HS-27A (cell line): ENCODE measurements at places on chromosomes 7 and 10.

DNA sequence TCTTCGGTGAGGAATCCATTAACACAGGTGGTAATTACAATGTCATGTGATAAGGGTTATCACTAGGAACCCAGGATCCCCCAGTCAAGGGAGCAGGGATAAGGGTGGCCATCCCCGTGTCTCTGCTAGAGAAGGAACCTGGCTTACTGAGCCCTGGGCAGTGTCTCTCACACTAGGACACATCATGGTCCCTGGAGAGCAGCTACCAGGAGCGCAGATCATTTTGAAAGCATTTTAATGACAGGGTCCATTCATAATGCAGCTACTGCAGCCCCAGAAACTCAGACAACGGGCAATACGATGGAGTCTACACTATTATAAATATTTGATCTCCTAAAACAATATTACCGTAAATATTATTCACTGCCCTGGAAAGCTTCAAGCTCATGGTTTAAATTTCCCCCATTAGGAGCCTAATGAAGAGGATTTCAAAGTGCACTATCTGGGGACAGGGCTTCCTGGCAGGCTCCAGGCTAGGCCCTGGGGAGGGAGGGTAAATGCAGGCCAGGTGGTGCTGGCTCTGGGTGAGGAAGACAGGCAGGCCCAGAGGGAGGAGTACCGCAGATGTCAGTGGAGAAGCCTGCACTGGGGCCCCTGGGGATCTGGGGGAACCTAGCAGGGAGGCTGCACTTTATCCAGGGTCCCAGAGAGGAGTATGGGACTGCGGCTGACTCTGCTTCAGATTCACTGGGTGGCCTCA, 52.6 kb upstream of the LOXL4 start:
- no peak for DNase-seq

GRCh38 chr10:118856106-118856505, 101.3 kb upstream of the CACUL1 start:
- DNase-seq: no peak

DNA sequence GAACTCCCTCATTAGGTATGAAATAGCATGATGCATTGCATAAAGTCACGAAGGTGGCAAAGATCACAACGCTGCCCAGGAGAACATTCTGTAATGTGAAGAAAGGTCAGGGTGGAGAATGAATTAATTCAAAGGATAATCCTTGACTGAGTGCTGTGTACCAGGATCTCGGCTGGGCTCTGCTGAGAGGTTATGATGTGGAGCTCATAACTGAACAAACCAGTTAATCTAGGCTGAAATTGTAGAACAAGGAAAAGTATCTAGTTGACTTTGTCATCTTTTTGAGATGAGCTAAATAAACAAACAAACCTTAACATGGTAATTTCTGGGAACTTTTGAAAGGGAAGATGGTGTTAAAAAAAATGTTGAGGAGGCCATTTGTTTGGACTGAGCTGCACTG, 6.1 kb downstream of the MSMB start:
- no peak for DNase-seq

DNA sequence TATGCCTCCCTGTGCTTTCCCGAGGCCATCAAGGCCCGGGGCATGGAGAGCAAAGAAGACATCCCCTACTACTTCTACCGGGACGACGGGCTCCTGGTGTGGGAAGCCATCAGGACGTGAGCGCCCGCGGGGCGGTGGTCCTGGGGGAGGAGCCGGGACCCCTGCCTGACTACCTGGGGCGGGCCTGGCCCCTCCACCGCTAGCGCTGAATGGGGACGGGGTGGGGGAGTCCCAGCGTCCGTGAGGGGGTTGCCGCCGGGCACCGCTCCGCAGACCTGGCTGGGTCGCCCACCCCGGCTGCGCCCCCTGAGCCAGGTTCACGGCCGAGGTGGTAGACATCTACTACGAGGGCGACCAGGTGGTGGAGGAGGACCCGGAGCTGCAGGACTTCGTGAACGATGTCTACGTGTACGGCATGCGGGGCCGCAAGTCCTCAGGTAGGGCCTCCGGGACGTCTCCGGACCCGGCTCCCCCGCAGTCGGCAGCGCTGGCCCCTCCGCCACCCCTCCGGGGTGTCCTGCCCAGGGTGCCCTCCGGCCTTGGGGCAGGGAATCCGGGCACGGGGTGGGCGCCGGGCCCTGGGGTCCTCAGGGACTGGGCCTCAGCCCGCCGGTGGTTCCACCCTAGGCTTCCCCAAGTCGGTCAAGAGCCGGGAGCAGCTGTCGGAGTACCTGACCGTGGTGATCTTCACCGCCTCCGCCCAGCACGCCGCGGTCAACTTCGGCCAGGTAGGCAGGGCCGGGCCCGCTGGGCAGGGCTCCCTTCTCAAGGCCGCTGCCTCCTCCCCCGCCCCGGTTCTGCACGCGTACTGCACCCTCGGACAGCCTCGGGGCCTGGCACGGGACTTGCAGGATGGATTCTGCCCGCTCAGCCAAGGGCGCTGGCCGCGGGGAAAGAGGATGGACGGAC, 69.3 kb downstream of the ALOX5 start:
- DNase-seq: no peak

- DNase-seq: no peak
These were observed 345.7 kb downstream of the GLRX3 start for GRCh38 chr10:130481936-130482335.

DNA sequence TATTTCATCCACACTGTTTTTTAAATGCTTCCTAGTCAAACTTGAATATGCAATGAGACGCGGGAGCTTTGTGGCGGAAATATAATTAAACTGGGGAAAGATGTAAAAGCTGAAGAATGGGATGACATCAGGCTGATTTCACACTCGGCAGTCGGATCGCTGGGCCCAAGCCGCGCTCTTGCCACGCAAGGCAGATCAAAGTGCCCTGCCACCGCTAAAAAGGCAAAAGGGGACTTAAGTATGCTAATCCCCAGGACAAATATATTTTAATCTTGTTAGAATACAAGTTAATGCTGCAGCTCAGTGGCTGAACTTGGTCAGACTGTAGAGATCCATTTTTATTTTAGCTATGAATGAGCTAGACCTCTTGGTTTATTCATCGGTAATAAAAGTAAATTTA, 13.8 kb downstream of the EN2 start:
- DNase-seq: no peak

DNA sequence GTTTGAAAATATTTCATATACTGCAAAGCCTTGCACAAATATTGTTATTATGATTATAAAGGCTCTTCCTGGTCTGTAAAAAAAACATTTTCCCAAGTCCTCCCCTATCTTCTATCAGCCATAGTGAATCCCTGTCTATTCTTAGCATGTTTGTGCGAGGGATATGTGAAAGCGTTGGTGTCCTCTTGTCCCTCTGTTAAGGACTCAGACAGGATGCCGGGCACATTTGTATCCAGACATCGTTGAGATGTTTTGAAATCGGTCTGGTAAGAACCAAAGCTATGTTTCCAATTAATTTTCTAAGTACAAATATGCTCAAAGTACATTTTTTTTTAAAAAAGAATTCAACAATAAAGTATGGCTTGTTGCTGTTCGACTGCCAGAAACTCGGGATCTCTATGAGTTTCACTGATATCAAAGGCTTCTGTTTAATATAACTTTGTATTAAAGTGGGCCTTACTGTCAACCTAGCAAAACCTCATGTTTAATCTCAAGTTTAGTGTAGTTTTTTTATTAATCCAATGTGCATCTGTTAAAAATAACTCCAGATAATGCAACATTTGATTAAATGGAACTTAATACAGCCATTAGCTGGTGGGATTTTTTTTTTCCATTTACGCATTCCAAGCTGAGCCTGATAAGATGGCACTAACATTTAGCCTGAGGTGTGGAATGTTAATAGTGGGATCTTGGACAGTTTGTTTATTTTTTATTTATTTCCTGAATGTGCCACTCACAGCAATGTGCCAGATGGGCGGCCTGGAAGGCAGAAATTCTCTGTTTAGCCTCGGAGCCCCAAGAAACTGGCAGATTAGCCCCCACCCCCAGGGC, 754.3 kb downstream of the LRMDA start:
- DNase-seq: no peak

- no peak for DNase-seq
These were observed 61.9 kb downstream of the FOXL3 start for GRCh38 chr7:351681-352480.

DNA sequence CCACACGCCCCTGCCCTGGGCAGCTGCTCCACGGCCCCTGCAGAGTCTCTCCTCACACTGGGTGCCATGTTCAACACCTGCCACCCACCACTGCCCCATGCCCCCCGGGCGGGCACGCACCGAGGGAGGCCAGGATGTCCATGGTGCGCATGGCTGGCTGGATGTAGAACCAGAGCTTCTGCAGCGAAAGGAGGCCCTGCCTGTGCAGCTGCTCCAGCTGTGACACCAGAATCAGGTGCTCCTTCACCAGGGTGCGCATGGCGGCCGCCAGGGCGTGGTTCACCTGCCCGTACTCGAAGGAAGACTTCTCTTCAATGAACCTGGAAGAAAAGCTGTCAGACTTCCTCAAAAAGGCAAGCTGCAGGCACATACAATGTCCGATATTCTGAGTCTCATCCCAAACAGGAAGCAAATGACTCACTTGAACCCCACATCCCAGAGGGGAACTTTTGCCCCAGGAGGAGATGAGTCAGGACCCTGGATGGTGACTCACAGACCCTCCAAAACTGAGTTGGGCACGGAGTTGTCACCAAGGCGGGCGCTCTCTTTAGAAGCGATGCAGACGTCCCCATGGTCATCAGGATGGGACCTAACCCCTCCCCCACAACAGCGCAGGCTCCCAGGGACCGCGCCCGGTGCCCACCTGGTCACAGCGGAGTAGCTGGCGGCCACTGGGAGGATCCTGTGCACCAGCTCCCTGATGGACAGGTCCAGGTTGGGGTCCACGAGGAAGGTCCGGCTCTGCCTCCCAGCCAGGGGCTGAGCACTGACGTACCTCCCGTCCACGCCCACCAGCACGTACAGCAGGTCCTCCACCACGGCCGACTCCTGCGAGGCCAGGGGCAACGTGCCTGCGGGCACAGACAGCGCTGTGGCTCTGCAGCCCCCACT, 15.5 kb downstream of the TUBGCP2 start:
- DNase-seq: no peak

- DNase-seq: no peak
These were observed 40.9 kb downstream of the HDAC9 start for GRCh38 chr7:18536486-18536885.

GRCh38 chr10:24249829-24250415, 41.0 kb downstream of the KIAA1217 start:
- no peak for DNase-seq

DNA sequence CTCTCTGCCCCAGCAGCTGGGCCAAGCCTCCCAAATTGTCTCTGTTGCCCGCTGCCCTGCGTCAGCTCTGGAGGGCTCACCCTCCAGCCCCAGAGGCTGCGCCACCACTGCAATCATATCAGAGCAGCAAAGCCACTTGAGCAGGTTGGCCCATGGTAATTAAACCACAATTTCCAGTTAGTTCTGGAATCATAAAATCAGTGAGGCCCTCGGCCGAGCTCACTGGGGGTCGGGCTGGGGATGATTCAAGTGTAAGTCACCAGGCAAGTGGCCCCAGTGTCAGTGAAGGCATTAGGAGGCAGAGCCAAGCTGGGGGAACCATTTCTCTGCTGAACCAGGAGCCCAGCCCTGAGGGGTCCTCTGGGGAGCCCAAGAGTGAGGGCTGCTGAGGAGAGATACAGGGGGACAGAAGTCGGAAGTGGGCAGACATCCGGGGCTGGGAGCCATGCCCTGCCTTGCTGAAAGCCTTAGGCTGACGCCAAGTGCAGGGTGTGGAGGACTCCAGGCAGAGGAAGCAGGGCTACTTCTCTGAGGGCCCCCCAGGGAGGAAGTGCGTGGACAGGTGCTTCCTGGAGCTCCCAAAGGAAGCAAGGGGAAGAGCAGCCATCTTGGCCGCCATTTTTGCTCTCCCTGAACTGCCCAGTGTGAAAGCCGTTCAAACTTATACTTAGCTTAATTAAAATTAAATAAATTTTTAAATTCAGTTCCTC, 29.5 kb upstream of the SLC29A3 start:
- DNase-seq: no peak

DNA sequence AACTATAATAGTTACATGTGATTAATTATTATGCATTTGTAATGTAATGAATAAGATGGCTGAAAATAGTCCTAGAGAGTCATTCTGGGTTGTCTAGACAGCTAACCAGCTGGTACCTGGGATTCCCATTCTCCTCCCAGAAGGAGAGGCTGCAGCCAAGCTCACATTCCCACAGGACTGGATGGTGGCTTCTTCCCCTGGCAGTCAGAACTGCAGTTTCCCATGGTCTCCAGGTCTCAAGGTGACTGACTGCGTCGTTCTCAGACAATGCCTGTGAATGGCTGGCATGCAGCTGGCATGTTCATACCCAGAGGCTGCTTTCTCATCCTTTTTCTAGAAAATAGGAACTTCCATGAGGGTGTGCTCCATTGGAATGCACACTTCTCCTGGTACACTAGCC, 21.3 kb downstream of the TAS2R16 start:
- DNase-seq: no peak

GRCh38 chr7:47882635-47883034, 65.6 kb downstream of the PKD1L1 start:
- DNase-seq: no peak

DNA sequence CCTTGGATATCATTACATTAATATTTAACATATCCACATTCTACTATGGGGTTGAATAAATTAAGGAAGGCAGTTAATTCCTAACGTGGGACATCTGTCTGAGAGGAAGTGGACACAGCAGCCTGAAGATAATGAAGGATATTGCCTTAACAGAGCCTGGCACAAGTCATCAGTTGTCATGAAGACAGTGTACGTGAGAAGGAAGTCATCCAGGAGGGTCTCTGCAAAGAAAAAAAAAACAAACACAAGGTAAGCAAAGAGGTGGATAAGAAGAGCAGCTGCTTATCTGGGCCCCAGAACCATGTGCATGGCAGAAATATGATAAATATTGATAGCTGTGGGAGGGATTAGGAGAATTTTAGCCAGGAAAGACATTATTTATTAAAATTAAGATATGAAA, 190.0 kb downstream of the RAPGEF5 start:
- DNase-seq: no peak

DNA sequence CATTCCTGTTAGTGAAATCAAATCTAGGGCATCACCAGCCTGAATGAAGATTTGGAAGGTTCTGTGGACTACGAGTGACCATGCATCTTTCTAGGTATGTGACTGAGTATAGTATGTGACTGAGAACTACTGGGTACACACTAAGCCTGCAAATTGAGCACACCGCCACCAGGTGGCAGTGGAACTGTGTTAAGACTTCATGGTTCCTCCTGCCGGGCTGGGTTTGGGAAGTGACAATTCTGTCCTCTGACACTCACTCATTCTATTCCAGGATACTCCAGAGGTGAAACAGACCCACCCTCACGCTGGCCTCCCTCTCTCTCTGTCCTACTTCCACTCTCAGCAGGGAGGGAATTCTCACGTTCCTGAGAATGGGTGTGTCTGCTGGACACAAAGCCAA, 84.0 kb upstream of the TMEM248 start:
- no peak for DNase-seq

- peak; percentile 55 for DNase-seq
These were observed 5.8 kb upstream of the POLM start for GRCh38 chr7:44087911-44088838.

GRCh38 chr10:111323389-111323966, 246.6 kb downstream of the ADRA2A start:
- no peak for DNase-seq

DNA sequence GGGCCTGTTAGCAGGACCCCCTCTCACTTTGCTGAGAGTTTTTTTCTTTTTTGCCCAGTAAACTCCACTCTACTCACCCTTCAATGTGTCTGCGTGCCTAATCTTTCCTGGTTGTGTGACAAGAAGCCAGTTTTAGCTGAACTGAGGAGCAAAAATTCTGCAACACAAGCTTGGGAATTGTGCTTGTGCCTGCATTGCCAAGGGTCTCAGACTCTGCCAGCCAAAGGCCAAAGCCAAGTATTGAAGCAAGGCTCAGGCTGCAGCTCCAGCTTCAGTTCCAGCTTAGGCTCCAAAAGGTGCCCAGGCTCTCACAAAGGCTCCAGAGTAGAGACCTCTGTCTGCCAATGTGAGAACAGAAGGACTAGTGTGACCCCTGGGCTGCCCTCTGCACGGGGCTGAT, 4.2 kb upstream of the CPA2 start:
- no peak for DNase-seq
